Aorta (tissue), 5 donors: ENCODE measurements at places on chromosomes 5 and 9. TPM values are rescaled to one million over a fixed set of nuclear protein-coding genes. Genes with fewer than 3 reads are reported as not detected.
A peak's percentile ranks its signal among the peaks of the same experiment; 100 is the strongest.

Gene ROR2
- 5.8 TPM for total RNA-seq

Gene PCDHGA3
- 7.4 TPM for total RNA-seq

DNA sequence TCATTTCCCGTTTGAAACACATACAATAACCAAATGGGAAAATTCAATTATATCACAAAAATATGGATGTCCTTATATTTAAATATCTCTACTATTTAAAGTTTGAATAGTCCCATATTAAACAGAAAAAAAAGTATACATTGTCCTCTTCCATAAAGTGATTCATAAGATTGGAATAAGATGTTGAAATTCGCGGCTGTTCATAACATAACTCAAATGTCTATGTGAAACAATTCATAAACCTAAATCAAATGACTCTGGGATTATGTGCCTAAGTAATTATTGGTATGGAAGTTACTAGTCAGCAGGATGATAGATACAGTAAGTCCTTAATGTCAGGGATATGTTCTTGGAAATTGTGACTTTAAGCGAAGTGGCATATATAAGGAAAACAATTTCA, 3.9 kb upstream of the EFNA5 start:
- no peak for DNase-seq

DNA sequence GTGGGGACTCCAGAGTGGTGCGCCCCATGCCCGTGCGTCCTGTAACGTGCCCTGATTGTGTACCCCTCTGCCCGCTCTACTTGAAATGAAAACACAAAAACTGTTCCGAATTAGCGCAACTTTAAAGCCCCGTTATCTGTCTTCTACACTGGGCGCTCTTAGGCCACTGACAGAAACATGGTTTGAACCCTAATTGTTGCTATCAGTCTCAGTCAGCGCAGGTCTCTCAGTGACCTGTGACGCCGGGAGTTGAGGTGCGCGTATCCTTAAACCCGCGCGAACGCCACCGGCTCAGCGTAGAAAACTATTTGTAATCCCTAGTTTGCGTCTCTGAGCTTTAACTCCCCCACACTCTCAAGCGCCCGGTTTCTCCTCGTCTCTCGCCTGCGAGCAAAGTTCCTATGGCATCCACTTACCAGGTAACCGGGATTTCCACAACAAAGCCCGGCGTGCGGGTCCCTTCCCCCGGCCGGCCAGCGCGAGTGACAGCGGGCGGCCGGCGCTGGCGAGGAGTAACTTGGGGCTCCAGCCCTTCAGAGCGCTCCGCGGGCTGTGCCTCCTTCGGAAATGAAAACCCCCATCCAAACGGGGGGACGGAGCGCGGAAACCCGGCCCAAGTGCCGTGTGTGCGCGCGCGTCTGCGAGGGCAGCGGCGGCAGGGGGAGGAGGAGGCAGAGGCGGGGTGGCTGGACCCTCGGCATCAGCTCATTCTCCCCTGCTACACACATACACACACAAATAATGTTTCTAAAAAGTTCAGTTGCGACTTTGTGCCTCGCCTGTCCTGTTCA, 668 bp downstream of the GLIS3 start:
- DNase-seq: peak; percentile 81
